ENCODE measurements at places on chromosomes 12 and 14.

GRCh38 chr14:52269982-52270381, 2.5 kb downstream of the PTGDR start:
- no peak for DNase-seq

DNA sequence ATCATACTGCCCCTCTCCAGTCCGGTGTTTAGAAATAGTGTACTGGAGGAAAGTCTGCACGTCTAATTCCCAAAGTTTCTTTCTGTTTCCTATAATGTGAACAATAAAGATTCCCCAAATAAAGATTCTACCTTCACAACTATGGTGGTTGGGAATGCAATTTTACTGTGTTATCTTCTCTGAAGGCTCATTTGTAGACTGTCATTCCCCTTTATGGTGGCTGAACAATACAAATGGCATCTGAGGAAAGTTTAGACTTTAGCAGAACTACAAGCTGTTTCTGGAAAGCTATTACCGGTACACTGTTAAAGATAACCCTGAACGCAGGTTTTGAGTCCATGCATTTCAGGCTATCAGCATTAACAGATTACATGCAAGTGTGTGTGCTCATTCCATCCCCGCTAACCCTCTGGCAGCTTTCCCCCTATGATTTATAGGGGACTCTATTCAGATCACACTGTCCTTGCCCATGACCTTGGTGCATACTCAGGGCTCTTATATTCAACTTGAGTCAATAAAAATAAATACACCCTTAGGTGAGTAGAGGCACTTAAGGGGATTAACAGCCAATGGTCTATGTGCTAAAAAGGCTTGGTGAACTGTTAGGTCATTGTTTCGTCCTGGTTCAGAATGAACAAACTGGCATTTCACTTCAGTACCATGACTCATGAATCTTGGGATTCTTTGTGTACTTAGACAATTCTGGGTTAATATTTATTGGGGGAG, 60.7 kb upstream of the PYGL start:
- no peak for DNase-seq

GRCh38 chr12:57218030-57218853, 1.6 kb downstream of the NXPH4 start:
- DNase-seq, result no peak

DNA sequence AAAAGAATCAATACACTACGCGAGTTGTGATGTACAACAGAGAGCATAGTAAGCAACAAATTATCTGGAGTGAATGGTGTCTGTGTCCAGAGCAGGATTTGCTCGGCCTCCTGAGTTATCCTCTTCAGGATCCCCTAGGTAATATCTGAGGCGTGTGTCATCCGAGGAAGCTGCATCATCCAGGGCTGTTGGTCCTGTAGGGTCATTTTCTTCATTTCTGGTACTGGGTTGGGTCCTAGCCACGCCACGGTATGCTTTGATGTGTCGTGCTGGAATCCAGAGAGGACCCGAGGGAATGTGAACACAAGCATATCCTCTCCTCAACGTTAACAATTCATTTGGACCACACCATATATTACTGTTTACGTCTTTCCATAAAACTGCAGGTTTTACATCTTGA, 19.0 kb upstream of the CLEC4E start:
- DNase-seq, result no peak

DNA sequence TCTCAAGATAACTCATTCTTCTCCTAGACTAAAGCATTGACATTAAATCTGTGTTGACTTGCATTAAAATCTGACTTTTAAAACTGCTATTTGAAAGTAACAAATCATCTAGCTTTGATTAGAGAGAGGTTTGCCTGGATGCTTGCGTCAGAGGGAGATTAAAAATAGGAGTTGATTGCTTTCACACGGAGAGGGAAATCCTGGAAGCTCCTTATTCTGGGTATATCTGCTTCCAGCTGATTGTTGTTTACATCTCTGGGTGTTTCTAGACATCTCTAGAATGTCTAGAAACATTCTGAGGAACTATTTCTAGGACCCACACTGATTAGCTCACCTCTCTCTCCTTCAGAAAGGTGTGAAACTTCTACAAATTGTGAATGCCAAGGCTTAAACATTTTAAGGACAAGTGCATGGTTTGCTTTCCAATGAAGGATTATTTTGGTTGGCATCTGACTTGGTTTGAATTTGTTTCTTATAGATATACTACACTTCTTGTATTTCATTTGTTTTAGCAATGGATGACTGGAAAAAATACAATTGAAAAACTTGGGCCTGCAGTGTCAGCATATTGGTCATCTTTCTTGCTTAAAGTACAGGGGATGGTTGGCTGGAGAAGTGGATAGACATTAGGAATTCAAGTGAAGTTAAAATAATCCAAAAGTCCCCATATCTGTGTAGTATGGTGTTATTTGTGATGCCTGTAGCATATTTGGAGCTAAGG, 2.1 kb downstream of the DIP2B start:
- DNase-seq, result no peak

DNA sequence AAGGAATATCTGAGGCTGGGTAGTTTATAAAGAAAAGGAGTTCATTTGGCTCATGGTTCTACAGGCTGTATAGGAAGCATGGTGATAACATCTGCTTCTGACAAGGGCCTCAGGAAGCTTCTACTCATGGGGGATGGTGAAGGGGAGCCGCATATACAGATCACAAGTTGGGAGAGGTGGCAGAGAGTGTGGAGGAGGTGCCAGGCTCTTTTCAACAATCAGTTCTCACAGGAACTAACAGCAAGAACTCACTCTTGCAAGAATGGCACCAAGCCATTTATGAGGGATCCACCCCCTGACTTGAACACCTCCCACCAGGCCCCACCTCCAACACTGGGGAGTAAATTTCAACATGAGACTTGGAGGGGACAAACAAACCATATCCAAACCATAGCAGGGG, 3.5 kb upstream of the TSPAN11 start:
- no peak for DNase-seq

GRCh38 chr12:130839770-130840404, 837 bp upstream of the STX2 start:
- DNase-seq, result no peak

DNA sequence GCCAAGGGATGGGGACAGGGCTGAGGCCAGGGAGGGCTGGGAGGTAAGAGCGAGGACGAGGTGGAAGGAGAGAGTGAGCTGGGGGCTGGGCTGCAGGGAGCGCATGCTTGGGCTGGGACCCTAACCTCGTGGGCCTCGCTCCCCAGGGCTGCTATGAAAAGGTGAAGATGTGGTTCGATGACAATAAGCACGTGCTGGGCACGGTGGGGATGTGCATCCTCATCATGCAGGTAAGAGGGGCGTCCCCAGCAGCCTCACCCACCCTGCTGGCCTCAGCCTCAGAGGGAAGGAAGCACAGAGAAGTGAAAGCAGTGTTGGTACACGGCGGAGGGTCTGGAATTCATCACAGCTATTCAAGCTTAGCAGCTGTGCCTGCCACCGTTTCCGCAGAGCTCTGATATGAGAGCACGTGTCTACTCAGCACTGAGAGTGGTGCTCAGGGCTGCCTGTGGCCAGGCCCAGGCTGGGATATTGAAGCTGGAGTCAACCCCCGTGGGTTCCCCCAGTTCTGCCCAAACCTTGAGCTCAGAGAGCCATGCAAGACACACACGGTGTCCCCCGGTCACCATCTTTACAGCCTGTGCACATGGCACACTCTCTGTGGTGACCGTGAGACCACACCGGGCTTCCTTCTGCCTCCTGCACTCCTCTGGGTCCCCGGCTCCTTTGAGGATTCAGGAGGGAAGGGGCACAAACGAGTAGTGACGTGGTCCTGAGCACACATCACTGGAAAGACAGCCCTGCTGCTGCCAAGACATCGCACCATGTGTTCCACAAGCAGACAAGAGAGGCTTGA, 204.6 kb downstream of the TSPAN9 start:
- DNase-seq, result no peak

DNA sequence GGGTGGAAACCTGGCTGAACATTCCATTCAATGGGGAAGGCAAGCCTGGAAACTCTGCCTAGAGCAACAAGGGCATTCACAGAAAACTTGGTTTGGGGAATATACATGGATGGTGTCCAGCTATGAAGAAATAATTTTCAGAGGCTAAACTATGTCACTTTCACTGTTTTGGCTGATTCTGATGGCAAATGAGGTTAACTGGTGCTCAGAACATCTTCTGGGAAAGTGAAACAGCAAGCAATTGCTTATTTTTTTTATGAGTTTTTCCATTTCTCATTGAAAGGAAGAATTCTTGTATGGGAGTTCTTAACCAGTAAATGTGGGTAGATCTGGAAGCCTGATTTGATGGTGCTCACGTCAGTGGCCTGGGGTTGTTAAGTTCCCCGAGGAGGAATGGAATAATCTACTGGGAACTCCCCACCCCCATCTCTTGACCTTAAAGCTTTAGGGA, 132.8 kb upstream of the BTG1 start:
- no peak for DNase-seq

DNA sequence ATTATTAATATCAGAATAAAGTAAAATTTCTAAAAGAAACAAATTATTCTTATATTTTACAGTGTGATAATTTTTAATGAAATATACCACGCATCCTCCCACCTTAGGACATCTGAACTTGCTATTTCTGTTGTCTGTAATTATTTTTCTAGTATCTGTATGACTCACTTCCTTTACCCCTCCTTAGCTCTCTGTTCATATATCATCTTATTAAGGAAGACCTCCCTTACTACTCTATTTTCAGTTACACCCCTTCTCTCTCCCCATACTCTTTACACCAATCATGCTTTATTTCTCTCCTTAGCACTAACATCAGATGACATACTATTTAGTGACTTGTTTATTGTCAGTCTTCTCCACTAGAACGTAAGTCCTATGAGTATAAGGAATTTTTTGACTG, 34.2 kb upstream of the C12orf50 start:
- no peak for DNase-seq

DNA sequence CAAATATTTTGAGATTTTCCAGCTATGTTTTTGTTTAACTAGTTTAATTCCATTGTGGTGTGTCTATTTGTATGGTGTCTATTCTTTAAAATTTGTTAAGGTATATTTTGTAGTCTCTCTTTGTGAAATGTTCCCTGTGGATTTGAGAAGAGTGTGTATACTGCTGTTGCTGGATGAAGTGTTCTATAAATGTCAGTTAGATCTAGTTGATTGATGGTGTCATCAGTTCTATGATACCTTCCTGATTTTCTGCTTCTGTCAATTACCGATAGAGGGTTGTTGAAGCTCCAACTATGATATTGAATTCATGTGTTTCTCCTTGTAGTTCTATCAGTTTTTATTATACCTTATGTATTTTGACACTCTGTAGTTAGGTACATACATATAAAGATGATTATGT, 53.1 kb downstream of the FUT8 start:
- no peak for DNase-seq

DNA sequence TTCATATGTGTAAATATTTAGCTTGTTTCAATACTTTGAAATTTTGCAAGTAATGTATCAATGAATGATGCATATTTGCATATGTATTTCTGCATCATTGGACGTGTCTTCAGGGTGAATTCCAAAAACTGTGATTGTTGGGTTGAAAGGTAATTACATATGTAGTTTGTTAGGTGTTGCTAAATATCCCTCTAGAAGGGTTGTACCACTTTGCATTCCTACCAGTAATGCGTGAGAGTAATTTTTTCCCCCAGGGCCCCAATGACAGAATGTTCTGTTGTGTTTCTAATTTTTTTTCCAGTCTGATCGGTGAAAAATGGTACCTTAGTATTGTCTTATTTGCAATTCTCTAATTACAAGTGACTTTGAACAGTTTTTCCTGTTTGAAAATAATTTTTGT, 408.9 kb downstream of the NAV3 start:
- no peak for DNase-seq

DNA sequence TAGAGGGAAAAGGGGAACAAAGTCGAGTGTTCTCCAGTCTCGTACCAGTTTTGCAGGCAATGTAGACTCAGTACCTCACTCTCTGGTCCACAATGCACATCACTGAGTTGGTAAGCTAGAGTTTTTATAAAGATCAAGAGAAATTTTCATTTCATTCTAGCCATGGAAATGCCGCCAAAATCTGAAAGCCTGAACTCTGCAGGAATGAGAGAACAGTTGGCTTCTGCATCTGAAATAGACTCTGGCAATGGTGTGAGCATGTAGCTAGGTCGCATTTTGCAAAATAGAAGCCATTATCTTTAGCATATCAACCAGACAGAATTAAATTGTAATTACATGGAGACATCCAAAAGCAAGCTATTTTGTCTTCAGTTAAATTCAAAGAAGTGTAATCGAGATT, 381.0 kb downstream of the NOVA1 start:
- DNase-seq, result no peak

DNA sequence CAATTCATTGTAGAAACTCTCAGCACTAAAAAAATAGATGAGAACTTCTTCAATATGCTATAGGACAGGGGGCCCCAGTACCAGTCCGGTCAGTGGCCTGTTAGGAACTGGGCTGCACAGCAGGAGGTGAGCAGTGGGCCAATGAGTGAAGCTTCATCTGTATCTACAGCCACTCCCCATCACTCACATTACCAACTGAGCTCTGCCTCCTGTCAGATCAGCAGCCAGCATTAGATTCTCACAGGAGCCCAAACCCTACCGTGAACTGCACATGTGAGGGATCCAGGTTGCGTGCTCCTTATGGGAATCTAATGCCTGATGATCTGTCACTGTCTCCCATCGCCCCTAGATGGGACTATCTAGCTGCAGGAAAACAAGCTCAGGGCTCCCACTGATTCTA, 15.7 kb upstream of the ANO2 start:
- no peak for DNase-seq

- no peak for DNase-seq
Measured at GRCh38 chr12:88472775-88473174, 107.5 kb downstream of the KITLG start.

DNA sequence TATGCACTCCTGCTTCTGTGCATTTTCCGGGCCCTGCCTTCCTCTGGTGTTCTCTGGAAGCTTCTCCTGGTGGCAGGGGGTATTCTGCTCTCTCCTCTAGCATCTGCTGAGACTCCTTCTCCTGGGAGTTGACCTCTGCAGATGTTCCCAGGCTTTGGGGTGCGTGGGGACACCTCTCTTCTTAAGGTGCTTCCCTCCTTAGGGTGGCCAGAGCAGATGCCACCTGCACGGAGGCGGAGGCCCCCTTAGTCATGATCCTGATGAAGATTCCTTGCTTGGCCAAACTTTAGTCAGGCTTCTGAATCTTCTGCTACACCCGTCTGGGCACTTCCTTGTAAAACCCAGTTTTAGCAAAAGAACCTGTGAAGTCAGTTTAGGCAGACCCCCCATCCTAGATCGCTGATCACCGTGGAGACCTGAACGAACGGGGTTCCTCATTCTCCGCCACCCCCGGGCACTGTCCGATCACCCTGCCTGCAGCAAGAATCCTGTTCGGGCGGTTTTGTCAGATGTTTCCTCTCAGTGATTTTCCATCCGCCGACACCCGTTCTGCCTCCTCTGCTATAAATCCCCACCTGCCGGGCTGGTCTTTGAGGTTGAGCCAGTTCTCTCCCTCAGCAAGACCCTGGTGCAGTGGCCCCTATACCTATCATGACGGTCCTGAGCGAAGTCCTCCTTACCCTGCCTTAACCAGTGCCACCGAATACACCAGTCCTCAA, 111.9 kb downstream of the CALM1 start:
- DNase-seq, result no peak
